Activated naive CD4-positive, alpha-beta T cell treated with anti-CD3 and anti-CD28 coated beads for 36 hours (primary cell): ENCODE measurements at places on chromosomes 5 and 9. TPM values are rescaled to one million over a fixed set of nuclear protein-coding genes. Genes with fewer than 3 reads are reported as not detected.
A peak's percentile ranks its signal among the peaks of the same experiment; 100 is the strongest.

SLC25A25 gene
- 12.7 TPM for total RNA-seq

TXNDC8 gene
- total RNA-seq: not detected

FAM153A gene
- 23.8 TPM for total RNA-seq

FREM1 gene
- total RNA-seq: not detected

PTGR1 gene
- 1.6 TPM for total RNA-seq

MED10 gene
- total RNA-seq: 49.3 TPM

- DNase-seq: no peak
These were observed 63.7 kb downstream of the SHOC1 start for GRCh38 chr9:111730937-111731567.

DNA sequence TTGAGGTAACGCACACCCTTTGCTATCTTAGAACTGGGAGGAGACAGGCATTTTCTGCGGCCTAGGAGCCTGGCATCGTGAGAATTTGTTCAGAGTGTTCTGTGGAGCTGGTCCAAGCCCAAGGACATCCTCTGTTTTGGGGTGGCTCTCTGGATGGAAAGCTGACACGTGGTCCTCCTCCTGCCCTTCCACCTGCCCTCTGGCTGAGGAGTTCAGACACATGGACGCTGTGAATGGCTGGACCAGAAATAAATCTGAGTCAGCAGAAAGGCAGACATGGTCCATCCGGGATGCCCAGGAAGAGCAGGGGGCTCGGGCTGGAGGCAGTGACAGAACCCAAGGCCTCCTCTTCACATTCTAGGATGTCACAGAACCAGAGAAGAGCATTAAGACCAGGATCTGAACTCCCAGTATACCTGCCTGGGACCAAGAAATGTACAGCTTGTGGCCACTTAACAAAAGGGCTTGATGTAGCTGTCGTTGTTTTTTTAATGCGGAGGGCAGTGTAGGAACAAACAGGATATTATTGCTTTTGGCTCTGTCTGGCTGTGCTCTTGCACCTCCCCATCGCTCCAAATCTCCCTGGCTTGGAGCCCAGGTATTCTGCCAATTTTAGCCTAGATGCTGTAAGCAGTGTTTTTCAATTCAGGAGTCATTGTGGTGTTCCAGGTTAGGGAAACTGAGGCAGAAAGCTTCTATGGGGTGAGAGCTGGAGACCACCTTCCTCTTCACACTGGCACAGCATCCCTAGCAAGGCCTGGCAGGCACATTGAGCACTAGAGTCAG is 2.4 kb downstream of the CKMT2 start:
- no peak for DNase-seq

DNA sequence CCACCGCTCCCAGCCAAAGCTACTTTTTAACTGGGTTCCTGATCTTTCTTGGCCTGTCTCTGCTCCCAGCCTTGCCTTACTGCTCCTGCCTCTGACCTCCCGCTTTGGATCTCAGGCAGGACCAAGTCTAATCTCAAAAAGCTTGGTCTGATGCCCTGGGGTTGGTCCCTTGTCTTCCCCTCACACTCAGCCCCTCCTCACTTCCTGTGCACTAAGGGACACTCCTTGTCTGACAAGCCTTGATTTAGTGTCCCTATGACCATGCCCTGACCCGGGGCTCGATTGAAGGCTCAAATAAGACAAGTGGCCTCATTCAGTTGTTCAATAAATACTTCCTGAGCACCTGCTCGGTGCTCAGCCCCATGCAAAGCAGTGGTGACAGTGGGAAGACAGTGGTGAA is 3.7 kb upstream of the GTF3C5 start:
- no peak for DNase-seq

DNA sequence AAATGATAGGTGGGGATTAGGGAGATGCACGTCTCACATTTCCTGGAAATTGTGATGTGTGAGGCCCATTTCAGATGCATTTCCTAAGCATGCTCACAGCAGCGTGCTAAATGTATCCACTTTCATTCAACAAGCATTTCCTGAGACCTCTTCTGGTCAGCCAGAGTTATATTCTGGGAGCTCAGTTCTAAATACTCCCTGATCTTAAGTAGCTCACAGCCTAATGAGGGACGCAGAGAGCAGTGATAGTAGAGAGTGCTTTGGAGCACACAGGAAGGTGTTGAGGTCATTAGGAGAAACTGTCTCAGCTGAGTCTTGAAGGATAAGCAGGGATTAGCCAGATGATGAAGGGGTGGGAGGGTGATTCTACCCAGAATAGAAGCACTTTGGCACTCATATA is 46.2 kb upstream of the FSD1L start:
- no peak for DNase-seq

DNA sequence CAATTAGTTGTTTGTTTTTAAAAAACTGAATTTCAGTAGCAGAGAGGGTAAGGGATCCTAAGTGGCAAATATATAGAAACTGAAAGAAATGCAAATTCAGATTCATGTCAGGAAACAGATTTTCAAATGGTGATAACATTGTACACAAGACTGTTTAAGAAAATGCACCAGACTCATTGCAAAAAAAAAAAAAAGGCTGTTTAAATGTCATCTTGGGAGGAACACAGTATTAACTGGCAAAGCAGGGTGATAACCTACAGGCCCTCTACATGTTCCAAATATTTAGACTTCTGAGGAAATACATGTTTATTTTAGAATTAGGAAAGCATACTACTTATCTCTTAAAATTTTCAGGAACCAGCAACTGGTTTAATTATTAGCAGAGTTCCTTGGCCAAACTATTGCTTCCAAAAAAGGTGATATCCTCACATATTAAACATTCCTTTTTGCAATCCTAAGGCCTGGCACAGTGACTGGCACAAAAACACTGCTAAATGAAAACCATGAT is 114.5 kb downstream of the TSSK1B start:
- DNase-seq: no peak

DNA sequence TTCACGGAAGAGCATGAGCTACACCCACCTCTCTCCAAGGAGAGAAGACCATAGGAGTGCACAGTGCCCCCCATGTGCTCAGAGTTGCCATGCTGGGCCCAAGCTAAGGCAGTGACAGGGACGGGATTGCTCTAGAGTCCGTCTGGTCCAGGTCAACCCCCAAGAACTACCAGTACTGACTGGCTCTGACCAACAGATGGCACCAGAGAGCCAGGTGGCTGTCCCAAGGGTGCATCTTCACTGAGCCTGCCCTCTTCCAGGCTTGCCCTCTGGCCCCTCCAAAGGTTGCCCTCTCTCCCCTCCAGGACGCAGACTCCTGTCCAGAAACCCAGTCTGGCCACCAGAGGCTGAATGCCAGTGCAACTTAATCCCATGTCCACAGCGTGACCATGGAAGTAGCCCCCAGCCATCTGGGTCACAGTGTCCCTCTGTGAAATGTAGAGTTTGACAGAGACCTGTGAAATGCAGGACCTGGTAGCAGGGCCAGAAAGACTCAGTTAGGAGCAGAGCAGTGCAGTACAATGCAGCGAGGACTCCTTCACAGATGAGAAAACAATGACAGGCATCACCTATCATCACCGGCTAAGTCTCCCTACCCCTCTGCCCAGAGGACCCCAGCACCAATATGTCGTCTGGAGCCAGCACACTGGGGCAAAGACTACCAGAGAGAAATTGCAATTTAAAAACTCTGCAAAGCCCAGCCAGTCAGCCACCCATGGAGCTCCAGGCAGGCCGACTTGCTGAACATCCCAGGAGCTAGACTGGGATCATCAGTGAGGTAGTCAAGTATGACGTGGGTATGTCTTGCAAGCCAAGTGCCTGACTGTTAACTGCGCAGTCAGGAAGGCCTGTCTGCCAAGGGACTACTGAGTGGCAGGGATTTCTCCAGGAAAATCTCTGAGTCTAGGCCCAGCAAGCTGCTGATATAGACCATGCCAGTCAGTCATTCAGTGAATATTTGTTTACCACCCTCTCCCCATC is 7.7 kb upstream of the SKP1 start:
- DNase-seq: peak; percentile 88

GRCh38 chr9:94818178-94818541 is 91.7 kb downstream of the AOPEP start:
- DNase-seq: no peak

DNA sequence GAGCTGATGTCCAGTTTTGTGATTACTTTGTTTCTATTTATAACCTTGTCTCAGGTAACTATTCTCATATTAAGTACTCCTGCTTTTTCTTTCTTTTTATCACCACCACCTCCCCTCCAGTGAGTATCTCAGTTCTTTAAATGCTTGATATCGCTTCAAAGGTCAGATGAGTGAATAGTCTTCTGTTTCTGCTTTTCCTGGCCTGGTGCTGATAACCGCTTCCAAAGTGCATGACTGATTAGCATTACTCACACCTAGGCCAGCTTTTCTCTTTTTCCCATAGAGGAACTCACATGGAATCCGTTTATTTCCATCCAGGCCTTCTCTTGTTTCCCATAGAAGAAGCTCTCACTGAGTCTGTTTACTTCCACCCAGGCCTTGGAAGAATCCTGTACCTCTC is 3.2 kb downstream of the SLC36A1 start:
- no peak for DNase-seq
